ENCODE measurements at places on chromosomes 4 and X. TPM values are rescaled to one million over a fixed set of nuclear protein-coding genes. Genes with fewer than 3 reads are reported as not detected.

Gene SULT1E1
- total RNA-seq: not detected

Gene CSAG1
- not detected for total RNA-seq

Gene MBTPS2
- 8.5 TPM for total RNA-seq

Gene FANCB
- 12.8 TPM for total RNA-seq

Gene GPR173
- total RNA-seq: not detected

- DNase-seq: no peak
Measured at GRCh38 chr4:179583221-179583620, 2141.0 kb upstream of the AGA start.

DNA sequence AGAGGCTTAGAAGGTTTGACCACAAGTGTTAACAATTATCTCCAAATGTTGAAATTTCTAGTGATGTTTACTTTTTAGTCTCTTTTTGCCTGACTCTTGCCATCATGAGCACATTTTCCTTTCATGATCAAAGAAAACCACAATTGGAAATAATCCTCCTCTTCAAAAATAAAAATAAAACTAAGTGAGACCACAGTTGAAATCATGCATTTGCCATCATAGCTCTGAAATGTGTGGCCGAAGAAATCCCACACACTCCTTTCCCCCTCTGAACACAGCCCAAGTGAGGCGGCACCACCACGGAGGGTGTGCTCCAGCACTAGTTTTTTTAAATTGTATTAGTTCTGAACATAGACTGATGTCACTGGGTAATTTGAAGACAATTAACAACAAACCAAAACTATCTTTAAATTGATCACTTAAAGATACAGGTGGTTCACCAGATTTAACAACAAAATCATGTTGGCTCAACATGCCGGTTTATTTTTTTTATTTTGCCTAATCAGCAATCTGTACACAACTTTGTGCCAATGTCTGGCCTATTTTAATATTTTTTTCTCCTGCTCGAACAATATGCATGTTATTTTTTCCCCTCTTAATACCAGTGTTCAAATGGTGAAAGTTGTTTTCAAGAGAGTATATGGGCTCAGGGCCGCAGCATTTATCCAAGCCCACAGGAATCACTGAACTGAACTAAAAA lies 17.6 kb downstream of the APBB2 start:
- no peak for DNase-seq

- no peak for DNase-seq
Measured at GRCh38 chr4:113288696-113289095, 239.2 kb downstream of the ANK2 start.

DNA sequence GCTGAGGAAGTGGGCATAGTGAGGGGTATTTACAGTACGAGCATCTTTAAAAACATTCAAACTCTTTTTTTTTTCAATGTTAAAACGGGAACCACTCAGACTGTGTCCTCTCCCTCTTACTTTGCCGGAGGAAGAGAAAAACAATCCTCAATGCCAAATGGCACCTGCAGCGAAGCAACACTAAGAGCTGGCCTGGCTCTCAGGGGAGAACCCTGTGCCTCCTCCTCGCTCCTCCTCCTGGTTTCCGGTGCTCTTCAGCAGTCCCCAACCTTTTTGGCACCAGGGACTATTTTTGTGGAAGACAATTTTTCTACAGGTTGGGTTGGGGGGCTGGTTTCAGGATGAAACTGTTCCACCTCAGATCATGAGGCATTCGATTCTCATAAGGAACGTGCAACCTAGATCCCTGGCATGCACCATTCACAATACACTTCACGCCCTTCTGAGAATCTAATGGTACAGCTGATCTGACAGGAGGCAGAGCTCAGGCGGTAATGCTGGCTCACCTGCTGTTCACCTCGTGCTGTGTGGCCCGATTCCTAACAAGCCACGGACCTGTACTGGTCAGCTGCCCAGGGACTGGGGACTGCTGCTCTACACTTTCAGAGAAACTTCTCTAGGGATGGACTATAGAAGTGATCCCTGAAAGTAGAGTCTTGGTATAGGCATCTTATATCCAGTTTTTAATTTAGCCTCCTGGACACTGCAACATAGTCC lies 404.1 kb downstream of the RAPGEF2 start:
- no peak for DNase-seq

- DNase-seq: no peak
Measured at GRCh38 chr4:147456706-147457105, 24.2 kb upstream of the EDNRA start.

DNA sequence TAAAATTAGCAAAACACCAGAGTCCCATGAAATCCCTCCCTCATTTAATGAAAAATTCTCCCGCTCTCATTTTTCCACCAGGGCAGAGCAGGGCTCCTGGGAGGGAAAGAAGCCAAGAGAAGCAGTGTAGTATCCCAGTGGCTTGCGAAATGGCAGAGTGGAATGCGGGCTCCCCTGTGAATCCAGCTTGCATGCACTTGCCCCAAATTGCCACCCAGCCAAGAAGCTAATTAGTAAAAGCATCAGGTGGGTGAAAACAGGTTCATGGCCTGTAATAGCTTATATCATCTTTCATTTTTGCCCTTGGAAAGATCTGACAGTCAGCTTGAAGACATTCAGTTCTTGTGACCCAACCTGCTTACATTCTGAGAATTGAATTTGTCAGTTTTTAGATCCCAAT lies 10.1 kb downstream of the AMOT start:
- DNase-seq: no peak

- no peak for DNase-seq
Measured at GRCh38 chr4:4362991-4363697, 23.8 kb upstream of the NSG1 start.

GRCh38 chr4:174707051-174707676 lies 121.9 kb downstream of the GLRA3 start:
- DNase-seq: no peak

Measured in activated CD8-positive, alpha-beta T cell treated with anti-CD3 and anti-CD28 coated beads, Interleukin-2, amount 10 ng/mL, durations not matched to agents 7 days and 5 days (primary cell).